ENCODE measurements at places on chromosomes 4 and X.

DNA sequence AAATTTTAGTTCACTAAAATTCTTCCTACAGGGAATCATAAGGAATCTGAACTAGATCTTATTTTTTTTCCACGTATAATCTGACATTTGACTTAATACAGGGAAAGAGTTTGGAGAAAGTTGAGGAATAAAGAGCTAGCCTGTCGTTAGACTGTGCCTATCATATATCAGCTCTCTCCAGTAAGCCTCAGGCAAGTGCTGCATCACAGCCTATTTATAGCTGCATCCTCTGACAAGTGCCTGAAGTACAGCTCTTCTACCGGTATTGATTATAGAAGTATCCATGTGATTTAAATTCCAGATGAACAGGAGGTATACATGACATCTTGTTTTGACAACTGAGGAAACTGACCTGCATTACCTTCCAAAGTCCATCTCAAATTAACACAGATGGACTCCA is 248.9 kb downstream of the TLL1 start:
- DNase-seq, result no peak

DNA sequence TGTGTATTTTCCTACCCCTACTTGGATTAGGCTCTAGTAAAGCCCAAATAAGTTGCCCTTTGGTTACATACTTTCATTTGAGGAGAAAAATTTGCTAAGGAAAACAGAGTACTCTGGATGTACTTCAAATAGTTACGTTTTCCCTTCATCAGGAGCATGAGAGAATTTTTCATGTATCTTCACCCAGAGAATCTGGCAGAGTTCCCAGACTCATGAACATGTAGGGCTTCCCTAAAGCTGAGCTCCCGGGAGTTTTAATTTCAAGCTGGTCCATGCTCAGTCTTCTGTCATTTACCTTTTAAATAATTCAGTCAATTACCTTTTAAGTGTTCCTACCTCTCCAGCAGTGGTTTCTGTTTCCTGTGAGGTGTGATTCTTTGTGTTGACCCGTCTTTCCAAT is 367.5 kb upstream of the GRID2 start:
- DNase-seq, result peak; percentile 61

GRCh38 chr4:10184041-10184440 is 67.4 kb upstream of the WDR1 start:
- no peak for DNase-seq

GRCh38 chrX:100659431-100660137 is 15.6 kb downstream of the SRPX2 start:
- DNase-seq, result no peak

DNA sequence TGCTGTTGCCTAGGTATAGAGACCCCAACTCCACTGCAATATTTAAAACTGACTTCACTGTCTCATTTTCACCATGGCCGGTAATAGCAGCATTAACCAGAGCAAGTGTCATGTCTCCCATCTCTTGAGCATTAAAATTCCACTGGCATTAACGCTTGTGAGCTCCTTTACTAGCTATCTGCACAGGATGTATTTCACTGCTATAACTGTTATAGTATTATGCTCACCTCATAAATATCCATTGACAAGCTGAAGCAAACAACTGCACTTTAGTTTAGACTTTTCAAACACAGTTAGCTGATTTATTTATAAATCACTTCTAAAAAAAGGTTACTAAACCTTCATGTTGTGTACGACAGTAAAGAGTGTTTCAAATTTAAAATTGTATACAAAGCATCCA is 157.8 kb downstream of the ANTXR2 start:
- DNase-seq, result no peak

DNA sequence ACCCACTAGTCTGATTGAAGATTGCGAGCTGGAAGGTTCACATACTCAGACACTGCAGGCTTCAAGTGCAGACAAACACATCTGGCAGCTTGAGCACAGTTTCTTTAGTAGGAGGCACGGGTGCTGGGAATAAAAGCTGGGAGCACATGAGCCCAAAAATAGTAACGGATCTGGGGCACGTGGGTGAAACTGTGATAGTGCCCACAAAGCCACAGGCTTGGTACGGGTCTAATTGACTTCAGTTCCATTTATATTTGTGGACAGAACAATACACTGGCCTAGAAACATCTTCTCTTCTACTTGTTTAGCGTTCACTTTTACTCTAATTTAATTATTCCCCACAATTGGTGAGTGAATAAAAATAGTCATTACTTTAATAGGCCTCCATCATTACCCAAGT is 2370.7 kb downstream of the PCDH7 start:
- no peak for DNase-seq

- DNase-seq, result peak; percentile 31
Measured at GRCh38 chrX:8235026-8235425, 64.0 kb upstream of the VCX2 start.

DNA sequence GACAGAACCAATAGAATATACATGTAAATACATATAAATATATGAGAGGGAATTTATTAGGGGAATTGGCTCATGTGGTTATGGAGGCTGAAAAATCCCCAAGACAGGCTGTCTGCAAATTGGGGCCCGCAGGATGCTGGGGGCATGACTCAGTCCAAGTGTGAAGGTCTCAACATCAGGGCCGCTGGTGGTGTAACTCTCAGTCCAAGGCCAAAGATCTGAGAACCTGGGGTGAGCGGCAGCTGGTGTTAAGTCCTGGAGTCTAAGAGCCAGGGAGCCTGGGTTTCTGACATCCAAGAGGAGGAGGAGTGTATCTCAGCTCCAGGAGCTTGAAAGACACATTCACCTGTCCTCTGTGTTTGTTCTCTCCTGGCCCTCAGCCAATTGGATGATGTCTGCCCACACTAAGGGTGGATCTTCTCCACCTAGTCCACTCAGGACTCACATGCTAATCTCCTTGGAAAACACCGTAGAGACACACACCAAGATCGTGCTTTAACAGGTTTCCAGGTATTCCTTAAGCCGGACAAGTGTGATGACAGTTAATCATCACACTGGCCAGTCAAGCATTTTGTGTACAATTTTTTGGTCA is 28.9 kb downstream of the TIGD2 start:
- DNase-seq, result no peak

DNA sequence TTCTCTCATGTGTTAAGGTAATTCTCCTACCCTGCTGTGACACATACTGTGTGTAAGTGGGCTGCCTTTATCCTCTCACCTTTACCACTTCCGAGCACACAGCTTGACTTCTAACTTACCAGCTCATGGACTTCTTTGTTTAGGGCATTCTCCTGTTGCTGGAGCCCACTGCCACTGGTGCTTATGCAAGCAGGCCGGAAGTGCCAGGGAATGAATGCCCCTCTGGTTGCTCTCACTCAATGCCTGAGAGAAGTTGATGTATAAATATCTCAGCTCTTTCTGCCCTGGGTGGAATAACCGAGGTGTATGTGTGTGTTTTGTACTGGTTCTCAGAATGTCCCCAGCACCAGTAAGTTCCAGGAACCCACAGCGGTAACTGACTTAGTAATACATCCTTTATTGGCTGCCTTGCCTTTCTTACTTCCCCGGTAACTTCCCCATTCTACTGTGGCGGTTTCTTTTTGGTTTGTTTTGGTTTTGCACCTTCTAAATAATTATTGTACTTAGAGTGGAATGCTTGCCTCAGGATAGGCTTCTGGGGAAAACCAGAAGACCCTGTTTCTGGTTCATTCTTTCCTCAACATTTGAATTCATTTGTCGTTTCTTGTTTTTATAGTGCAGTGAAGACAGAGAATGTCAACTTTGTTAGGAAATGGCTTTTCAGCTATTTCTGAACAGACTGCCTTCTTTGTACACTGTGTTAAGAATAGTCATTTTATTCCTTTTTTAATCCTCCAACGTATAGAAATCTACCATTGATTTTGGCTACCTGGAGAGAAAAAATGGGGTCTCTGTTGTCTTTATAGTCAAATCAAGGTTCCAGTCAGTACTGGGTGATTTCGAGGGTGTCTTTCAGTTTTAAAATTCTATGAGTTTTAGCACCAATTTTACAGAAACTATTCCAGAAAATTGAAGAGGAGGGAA is 45.4 kb downstream of the CXorf58 start:
- no peak for DNase-seq

GRCh38 chr4:181272422-181272821 is 970.8 kb upstream of the TENM3 start:
- DNase-seq, result no peak

DNA sequence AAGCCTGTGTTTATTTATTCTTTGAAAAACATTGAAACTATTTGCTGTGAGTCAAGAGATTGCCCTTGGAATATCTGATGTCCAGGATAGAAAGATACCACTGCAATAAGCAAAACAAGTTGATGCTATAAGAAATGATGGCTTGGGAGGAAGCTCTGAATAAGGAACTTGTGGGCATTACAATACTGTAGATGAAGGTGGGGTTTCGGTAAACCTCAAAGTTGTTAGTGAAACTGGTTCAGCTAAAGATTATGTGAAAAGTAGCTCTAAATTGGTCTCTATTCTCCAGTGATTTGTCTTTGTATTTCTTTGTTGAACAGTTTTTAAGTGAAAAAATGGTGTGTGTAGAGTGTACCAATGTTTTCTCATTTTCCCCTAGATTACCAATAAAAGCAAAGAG is 128.7 kb downstream of the AKAP4 start:
- DNase-seq, result no peak

- no peak for DNase-seq
Measured at GRCh38 chr4:171650543-171650942, 162.7 kb upstream of the GALNTL6 start.

GRCh38 chrX:16807548-16807947 is 21.3 kb downstream of the TXLNG start:
- peak; percentile 55 for DNase-seq

- DNase-seq, result no peak
Measured at GRCh38 chrX:10242026-10242425, 85.3 kb downstream of the CLCN4 start.

DNA sequence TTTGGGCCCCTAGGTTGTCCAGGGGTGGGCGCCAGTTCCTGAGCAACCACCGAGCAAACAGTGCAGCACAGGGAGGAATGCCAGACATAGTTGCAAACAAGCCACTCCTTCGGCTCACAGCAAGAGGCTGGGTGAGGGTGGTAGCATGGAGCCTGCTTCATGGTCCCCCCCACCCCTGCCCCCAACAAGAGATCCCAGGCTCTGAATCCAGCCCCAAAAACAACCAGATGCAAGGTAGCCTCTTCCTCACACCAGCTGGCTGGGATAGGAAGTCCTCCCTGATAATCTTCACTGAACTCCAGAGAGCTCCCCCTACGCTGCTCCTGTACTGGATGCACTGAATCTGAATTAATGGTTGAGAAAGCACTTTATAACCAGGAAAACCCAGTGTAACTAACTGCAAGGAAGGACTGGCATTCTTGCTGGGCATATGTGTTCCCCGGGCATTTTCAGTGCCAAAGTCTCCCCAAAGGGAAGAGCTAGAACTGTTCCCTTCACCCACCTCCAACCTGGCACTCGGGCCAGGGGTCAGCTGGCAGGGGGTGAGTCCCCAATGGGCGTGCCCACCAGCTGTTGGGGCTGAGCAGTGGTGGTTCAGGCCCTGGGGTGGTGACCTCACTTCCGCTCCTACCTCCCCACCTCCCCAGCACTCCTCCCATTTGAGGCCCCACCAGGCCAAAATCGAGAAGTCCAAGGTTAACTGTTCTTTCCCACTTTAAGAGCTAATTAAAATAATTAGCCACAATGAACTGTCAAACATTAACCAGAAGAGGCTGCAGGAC is 1.5 kb downstream of the ELF4 start:
- peak; percentile 24 for DNase-seq

DNA sequence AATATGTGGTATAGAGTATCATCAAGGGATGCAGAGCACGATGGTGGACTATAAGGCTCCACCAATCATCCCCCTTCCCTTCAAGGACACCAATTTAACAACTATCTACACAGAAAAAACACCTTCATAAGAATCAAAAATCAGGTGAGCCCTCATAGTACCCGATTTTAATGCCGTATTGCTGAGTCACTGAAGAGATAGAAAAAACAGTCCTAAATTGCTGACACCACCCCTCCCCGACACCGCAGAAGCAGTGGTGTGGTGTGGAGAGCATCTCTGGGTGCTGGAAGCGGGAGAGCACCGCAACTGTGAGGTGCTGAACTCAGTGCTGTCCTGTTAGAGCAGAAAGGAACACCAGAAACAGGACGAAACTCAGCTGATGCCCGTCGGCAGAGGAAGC is 49.3 kb downstream of the ABCB7 start:
- no peak for DNase-seq

DNA sequence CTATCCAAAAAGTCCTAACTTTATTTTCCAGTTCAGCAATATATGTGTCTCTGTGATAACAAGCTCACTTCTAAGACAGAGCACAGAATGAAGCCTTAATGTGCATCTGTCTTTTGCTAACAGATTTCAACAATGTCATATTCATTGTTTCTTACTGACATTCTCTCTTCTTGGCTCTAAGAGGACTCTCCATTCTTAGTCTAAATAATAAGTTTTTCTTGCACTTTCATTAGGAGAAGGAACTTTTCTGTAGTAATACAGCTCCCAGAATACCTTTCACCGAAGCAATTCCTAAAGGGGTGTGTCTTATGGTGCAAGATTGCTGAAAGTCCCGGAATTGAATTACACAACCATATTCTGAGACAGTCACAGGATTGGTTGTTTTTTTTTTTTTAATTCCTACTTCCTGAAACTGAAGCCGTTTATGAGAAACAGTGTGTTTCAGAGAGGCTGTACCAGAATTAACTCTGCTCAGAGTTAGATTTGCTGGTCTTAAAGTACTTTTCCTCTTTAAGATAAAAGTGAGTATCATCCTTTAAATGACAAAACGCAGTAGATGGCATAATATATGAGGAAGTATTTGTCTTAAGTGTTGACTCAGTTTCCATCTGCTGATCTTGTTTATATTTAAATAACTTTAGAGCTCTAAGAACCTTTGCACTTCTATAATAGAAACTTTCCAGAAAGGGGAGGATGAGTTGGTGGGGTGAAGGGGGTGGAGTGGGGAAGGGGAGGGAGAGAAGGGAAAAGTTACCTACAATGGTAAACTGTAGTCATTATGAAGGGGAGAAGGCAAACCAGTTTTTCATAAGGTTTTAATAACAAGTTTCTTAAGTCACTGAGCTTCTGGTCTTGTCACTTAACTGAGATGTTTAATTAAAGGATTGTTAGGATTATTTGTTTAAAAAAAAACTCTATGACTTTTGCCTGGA is at the start of gene ALPK1:
ALPK1 (plus strand) TSS at position 421 of the 932 bp plus-strand sequence.
- DNase-seq, result peak; percentile 86

GRCh38 chrX:19893727-19894126 is 6.3 kb upstream of the SH3KBP1 start:
- DNase-seq, result peak; percentile 61

- no peak for DNase-seq
Measured at GRCh38 chr4:89949782-89950387, 55.2 kb downstream of the MMRN1 start.

Measured in astrocyte of the spinal cord (primary cell).